Suprapubic skin (tissue), 4 donors: ENCODE measurements at places on chromosomes 2 and 18. TPM values are rescaled to one million over a fixed set of nuclear protein-coding genes. Genes with fewer than 3 reads are reported as not detected.

DNA sequence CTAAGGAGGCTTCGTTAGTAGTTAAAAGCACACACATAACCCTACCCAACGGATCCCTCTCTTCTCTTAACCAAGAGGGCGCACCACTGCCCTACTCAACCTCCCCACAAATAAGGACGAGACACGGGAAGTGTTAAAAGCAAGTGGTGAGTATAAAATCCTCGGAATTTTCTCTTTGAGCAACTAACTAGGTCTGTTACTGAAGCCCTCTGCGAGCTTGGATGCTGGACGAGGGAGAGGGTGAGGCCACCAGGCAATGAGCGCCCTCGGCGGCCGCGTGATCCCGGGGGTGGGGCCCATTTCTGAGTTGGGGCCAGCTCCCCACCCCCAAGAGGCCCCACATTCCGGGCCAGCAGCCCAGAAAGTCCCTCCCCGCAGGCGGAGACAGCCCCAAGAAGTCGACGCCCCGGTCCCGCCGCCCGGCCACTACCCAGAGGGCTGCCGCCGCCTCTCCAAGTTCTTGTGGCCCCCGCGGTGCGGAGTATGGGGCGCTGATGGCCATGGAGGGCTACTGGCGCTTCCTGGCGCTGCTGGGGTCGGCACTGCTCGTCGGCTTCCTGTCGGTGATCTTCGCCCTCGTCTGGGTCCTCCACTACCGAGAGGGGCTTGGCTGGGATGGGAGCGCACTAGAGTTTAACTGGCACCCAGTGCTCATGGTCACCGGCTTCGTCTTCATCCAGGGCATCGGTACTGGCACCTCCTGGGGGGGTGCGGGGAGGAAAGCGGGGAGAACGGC is at the start of gene CYBRD1:
Gene CYBRD1, plus strand, starts transcription at position 423 of the 736 bp plus-strand sequence. Its CDS starts 72 bp downstream, at position 495.
- peak within 1 kb of the TSS; percentile 95 for H3K27ac ChIP-seq
- peak; percentile 94 for DNase-seq
- H3K36me3 ChIP-seq = no peaks in the 10 kb centered on the region
- no peaks in the 10 kb centered on the region for H3K27me3 ChIP-seq
- peak within 1 kb of the TSS; percentile 73 for H3K4me3 ChIP-seq

- H3K27me3 ChIP-seq = no peaks in the 10 kb centered on the region
- peaks cover 4% of the 10 kb centered on the region for H3K4me1 ChIP-seq
- no peak for DNase-seq
- peaks cover 45% of the 10 kb centered on the region for H3K36me3 ChIP-seq
- no peak overlapping the region for H3K27ac ChIP-seq
- no peak overlapping the region for H3K4me3 ChIP-seq
Observed at GRCh38 chr18:23922939-23923338, 91.6 kb upstream of the TTC39C start.

DNA sequence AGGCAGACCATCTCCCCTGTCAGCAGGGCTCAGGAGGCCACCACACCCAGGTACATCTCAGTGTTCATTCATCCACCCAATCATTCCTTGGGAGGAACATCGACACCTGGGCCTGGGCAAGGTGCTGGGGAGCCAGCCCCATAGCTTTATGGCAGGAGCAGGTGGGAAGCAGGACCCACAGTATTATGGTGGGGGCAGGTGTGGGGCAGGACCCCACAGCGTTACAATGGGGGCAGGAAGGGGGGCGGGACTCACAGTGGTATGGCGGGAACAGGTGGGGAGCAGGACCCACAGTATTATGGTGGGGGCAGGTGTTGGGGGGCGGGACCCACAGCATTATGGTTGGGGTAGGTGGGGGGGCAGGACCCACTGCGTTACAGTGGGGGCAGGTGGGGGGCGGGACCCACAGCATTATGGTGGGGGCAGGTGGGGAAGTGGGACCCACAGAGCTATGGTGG is 128.9 kb upstream of the HS6ST1 start:
- H3K4me3 ChIP-seq = no peak overlapping the region
- H3K36me3 ChIP-seq = no peaks in the 10 kb centered on the region
- H3K4me1 ChIP-seq = peaks cover 34% of the 10 kb centered on the region
- no peaks in the 10 kb centered on the region for H3K27me3 ChIP-seq

Gene STPG4
- total RNA-seq = not detected

DNA sequence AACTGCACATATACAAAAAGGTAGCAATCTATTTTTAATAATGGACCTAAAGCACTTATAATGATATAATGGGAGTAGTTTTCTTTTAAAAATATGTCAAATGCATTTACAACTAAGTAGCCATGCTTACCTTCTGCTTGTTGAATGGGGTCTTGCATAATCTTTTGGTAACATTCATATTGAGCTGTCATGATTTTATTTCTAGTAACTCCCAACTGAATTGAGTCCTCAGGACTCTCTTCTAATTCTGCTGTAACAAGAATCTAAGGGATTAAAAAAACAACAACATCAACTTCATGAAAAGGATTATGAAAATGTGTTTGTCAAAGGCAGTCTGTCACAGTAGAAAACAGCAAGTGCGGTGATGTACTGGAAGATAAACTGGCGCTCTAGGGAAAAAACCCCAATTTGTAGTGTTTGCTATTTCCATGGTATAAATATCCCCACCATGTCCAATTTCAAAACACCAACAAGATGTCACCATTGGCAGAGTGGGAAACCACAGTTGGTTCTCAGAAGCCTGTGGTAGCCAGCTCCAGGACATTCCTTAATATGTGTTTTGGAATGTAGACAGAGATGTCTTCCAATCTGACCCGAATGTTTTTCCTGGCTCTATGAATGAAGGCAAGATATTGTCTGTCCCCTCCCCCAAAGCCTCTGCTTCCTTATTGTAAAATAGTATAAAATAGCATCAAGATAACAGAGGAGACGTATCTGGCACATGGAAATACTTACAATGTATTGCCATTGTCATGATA is 64.8 kb downstream of the CALCRL start:
- no peak for DNase-seq
- H3K27me3 ChIP-seq = no peaks in the 10 kb centered on the region
- H3K36me3 ChIP-seq = peaks cover 5% of the 10 kb centered on the region
- H3K4me1 ChIP-seq = peaks cover 11% of the 10 kb centered on the region
- no peak overlapping the region for H3K4me3 ChIP-seq
- no peak overlapping the region for H3K27ac ChIP-seq

Gene GKN2
- total RNA-seq = not detected

- H3K27ac ChIP-seq = no peak overlapping the region
- peaks cover 12% of the 10 kb centered on the region for H3K27me3 ChIP-seq
- no peaks in the 10 kb centered on the region for H3K36me3 ChIP-seq
- no peak for DNase-seq
- peaks cover 10% of the 10 kb centered on the region for H3K4me1 ChIP-seq
- peak overlapping the region; percentile 52 for H3K4me3 ChIP-seq
Observed at GRCh38 chr18:14179306-14179705, 47.1 kb upstream of the ZNF519 start.

DNA sequence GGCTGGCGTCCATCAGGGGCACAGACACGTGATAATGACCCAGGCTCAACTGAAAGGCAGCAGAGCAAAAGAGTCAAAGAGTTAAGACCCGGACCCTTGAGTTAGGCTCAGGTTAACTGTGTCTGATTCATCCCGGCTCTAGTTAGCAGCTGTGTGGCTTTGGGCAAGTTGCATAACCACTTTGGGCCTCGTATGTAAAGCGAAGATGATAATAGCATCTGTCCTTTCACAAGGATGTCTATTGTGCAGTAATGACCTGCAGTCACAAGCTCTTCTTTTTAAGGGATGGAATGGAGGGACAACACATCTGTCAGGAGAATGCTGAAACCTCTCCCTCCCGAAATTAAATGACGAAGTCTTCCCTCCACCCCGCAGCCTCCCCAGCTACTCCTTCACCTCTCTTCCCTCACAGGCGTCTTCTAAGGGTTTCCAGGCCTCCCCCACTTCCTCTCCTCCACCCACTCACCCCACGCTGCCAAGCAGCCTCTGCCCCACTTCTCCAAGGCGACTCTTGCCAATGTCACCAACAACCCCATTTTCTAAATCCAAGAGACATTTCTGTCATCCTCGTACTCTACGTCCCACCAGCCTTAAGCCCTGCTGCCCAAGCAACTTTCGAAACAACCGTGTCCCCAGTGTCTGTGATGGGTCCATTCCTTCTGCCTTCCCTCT is 135.1 kb upstream of the ID2 start:
- H3K4me1 ChIP-seq = peaks cover 24% of the 10 kb centered on the region
- peak; percentile 69 for DNase-seq
- H3K27me3 ChIP-seq = no peaks in the 10 kb centered on the region
- H3K36me3 ChIP-seq = no peaks in the 10 kb centered on the region
- no peak overlapping the region for H3K27ac ChIP-seq

DNA sequence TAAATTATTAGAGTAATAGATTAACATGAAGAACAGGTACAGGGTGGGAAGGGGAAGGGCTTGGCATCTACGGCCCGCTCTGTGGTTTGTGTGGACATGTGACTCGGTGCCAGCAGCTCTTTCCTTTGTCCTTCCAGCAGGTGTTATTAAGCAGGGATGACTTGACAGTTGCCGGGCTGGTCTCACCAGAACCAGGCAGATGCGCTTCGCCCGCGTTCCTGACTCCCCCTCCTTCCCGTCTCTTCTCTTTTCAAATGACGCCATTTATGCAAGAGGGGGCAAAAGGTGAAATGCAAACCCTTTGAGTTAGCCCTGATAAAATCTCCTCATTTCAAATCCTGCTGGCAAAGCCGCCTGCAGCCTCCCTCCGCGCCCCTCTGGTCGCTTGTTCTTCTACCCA is 38.9 kb upstream of the MGAT4A start:
- no peak for DNase-seq
- no peak overlapping the region for H3K4me3 ChIP-seq
- no peak overlapping the region for H3K27ac ChIP-seq
- no peaks in the 10 kb centered on the region for H3K27me3 ChIP-seq

- no peak overlapping the region for H3K4me3 ChIP-seq
- H3K4me1 ChIP-seq = peaks cover 12% of the 10 kb centered on the region
- H3K36me3 ChIP-seq = no peaks in the 10 kb centered on the region
- H3K27ac ChIP-seq = no peak overlapping the region
Observed at GRCh38 chr2:11861044-11861443, 114.6 kb downstream of the LPIN1 start.

DNA sequence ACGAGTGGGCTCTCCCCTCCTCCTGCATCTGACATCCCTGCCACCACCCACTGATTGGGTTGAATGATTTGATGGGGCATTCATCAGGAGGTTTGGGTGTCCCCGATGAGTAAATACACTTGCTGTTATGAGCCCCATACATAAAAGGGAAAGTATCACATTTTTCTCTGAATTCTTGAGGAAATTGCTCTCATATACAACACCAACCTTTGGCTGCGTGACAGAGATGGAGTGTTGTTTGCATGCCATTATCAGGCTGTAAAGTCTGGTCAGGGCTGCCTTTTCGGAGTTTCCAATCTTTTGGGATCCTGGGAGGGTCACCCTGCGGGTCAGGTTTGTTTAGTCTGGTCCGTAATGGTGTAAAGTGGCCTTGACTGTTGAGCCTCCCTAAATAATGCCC is 227.9 kb upstream of the SPRED2 start:
- H3K36me3 ChIP-seq = no peaks in the 10 kb centered on the region
- DNase-seq = no peak
- no peaks in the 10 kb centered on the region for H3K27me3 ChIP-seq
- no peak overlapping the region for H3K27ac ChIP-seq
- peaks cover 4% of the 10 kb centered on the region for H3K4me1 ChIP-seq

Gene IL36B
- 1.5 TPM for total RNA-seq

DNA sequence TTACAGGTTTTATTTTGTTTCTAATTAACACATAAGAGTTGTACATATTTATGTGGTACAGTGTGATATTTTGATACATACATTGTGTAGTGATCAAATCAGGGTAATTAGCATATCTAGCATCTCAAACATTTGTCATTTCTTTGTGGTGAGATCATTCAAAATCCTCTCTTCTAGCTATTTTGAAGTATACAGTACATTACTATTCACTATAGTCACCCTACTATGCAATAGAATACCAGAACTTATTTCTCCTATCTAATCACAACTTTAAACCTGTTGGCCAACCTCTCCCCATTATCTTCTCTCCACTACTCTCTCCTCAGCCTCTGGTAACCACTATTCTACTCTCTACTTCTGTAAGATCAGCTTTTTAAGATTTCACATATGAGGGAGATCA is 325.8 kb downstream of the CYP26B1 start:
- DNase-seq = no peak
- H3K27me3 ChIP-seq = no peaks in the 10 kb centered on the region
- no peaks in the 10 kb centered on the region for H3K4me1 ChIP-seq
- no peak overlapping the region for H3K27ac ChIP-seq

- H3K4me1 ChIP-seq = peaks cover 17% of the 10 kb centered on the region
- H3K36me3 ChIP-seq = peaks cover 12% of the 10 kb centered on the region
- H3K27ac ChIP-seq = peak overlapping the region; percentile 14
- H3K4me3 ChIP-seq = no peak overlapping the region
- H3K27me3 ChIP-seq = no peaks in the 10 kb centered on the region
Observed at GRCh38 chr18:70337139-70337972, 48.5 kb downstream of the SOCS6 start.

Gene CSRNP3
- 1.3 TPM for total RNA-seq

Gene RIOK3
- 219 TPM for total RNA-seq

GRCh38 chr2:234710587-234710986 is 213.7 kb upstream of the ARL4C start:
- no peak overlapping the region for H3K4me3 ChIP-seq
- H3K4me1 ChIP-seq = no peaks in the 10 kb centered on the region
- no peak for DNase-seq
- H3K27ac ChIP-seq = no peak overlapping the region
- H3K27me3 ChIP-seq = no peaks in the 10 kb centered on the region
- no peaks in the 10 kb centered on the region for H3K36me3 ChIP-seq

- H3K27me3 ChIP-seq = no peaks in the 10 kb centered on the region
- DNase-seq = no peak
- H3K4me3 ChIP-seq = no peak overlapping the region
- no peaks in the 10 kb centered on the region for H3K4me1 ChIP-seq
Observed at GRCh38 chr2:122191331-122191730, 435.9 kb downstream of the TSN start.

GRCh38 chr2:155350783-155351580 is 652.5 kb downstream of the KCNJ3 start:
- H3K4me3 ChIP-seq = no peak overlapping the region
- H3K36me3 ChIP-seq = no peaks in the 10 kb centered on the region
- no peaks in the 10 kb centered on the region for H3K4me1 ChIP-seq
- H3K27me3 ChIP-seq = no peaks in the 10 kb centered on the region

Gene R3HDM1
- 30.9 TPM for total RNA-seq

DNA sequence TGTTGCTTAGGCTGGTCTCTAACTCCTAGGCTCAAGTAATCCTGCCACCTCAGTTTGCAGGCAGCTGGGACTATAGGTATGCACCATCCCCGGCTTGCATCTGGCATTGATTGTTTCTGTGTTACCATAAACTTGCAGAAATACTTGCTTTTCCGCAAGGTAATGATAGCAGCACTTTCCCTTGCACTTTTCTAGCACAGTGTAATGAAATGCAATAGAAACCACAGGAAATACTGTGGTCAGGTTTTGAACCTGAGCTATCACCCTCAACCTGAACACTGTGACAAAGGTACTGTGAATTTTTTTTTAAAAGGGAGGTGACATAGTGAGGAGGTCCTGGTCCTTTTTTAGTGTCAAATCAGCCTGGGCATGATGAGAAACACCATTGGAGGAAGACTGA is 38.3 kb downstream of the DHRS9 start:
- no peak overlapping the region for H3K27ac ChIP-seq
- peaks cover 3% of the 10 kb centered on the region for H3K27me3 ChIP-seq
- H3K4me3 ChIP-seq = no peak overlapping the region
- DNase-seq = no peak
- H3K36me3 ChIP-seq = no peaks in the 10 kb centered on the region
- H3K4me1 ChIP-seq = peaks cover 12% of the 10 kb centered on the region

- no peak overlapping the region for H3K27ac ChIP-seq
- DNase-seq = no peak
- no peaks in the 10 kb centered on the region for H3K4me1 ChIP-seq
- no peak overlapping the region for H3K4me3 ChIP-seq
- H3K36me3 ChIP-seq = no peaks in the 10 kb centered on the region
Observed at GRCh38 chr18:32760391-32760790, 12.4 kb downstream of the KLHL14 start.
